Fibroblast of lung (primary cell): ENCODE measurements at places on chromosomes 7 and 10. TPM values are rescaled to one million over a fixed set of nuclear protein-coding genes. Genes with fewer than 3 reads are reported as not detected.

DNA sequence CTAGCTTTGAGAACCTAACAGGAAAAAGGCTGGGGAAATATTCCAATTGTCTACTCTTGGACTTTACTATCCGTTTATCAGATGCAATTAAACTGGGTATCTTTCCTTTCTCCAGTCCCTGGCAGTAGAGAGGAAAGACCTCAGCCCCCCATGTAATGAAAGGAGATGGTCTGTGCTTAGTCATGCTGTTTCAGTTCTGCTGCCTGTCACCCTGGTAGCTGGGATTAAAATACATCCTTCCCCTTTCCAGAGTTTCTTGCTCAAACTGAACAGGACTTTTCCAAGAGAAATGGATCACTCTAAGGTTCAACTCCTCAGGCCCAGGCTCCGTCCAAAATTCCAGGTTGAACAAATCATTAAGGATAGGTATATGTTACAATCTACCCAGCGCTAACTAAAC lies 202.9 kb downstream of the PTEN start:
- no peaks in the 10 kb centered on the region for H3K36me3 ChIP-seq
- DNase-seq, result no peak
- no peak overlapping the region for H3K27ac ChIP-seq

DNA sequence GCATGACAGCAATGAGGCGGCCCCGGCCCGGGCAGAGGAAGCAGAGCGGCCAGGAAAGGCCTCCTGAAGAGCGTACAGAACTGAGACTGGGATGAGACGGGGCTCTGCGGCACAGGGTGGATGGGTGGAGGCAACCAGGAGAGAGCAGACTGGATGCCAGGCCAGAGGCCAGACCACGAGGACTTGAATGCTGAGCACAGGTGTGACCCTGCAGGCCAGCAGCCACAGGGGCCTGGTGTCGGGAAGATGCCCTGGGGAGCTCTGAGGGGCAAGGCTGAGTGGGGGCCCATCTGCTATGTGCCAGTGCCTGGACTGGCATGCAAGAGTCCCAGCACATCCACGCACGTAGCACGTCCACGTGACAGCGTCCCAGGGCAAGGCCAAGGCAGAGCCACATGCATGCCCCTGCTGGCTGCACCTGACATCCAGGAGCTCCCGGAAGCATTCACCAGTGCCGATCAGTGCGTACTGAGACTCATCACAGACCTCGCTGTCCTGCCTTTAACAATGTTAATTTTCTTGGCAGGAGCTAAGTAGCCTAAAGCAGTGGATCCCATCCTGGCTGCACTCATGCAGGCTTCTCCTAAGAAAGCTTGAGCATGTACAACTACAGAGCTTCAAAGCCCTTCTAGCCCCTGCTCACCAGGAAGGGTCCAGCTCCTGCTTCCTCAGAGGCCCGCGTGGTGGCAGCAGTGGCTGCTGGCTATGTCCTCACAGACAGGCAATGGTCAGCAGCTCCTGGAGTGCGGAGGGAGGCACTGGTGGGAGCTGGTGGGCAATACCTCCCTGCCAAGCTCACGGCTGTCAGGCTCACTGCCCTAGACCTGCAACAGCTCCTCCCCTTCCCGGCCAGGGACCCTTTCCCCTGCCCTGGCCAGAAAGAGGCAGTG lies 18.0 kb downstream of the GRID1 start:
- no peak overlapping the region for H3K4me3 ChIP-seq
- H3K27me3 ChIP-seq, result no peaks in the 10 kb centered on the region
- H3K36me3 ChIP-seq, result no peaks in the 10 kb centered on the region
- no peak for DNase-seq
- H3K27ac ChIP-seq, result no peak overlapping the region

DNA sequence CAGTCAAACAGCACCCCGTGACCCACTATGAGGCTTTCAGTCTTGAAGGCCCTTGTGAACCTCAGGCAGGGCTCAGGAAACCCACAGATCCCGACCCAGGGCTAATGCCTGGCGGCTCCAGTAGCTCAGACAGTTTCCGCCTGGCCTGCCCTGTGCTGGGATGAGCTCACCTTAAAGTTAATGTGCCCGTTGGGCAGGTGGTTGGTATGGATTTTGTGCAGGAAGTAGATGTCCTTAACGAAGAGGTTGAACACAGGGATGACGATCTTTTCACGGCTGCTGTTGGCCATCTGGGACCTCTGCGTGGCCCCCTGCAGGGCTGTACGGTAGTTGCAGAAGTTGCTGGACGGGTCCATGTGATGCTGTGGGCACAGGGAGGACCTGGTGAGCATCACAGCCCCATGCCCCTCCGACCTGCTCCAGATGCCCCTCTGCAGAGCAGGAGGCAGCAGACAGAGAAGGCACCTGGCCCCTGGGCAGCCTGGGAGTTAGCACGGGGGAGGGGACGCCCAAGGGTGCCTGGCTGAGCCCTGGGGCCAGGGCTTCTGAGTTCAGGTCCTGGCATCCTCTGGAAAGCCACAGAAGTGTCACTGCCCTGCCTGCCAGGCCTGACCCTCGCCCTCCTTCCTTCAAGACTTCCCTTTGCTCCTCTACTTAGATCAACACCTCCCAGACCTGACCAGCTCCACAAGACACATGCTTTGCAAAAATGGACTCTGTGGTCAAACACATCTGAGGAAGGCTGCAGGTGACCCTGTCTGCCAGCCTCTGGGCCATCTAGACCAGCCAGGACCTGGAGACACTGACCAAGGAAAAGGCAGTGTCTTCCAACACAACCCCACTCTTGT lies 59.8 kb downstream of the CSGALNACT2 start:
- H3K27ac ChIP-seq, result no peak overlapping the region
- H3K4me1 ChIP-seq, result no peaks in the 10 kb centered on the region
- no peak for DNase-seq
- no peaks in the 10 kb centered on the region for H3K36me3 ChIP-seq
- no peaks in the 10 kb centered on the region for H3K27me3 ChIP-seq

Gene CFAP46
- 0.26 and 0.66 TPM in 2 replicates for total RNA-seq

Gene BMPR1A
- 53.7 and 61.8 TPM in 2 replicates for total RNA-seq

Gene IFIT1B
- under 0.01 TPM in 1 of 2 replicates, not detected in the other for total RNA-seq

Gene PRTFDC1
- total RNA-seq, result 18.5 and 26.9 TPM in 2 replicates

DNA sequence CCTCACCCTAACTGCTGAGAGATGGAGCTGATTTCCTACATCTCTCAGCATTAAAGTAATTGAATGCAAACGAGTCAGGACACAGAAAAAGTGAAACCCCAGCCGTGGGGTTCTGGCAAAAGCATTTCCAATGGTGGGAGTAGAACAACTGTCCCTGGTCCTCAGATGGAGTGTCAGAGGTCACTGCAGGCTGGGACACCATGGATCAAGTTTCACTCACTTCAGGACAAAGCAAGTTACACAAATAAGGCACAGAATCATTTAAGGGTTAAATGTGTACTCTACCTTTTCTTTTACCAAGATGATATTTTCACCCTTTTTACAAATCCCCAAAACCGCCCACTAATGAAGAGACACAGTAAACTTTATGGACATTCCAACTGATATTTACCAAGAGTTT lies 607.8 kb downstream of the PARD3 start:
- no peak for DNase-seq
- H3K27me3 ChIP-seq, result no peaks in the 10 kb centered on the region
- no peak overlapping the region for H3K27ac ChIP-seq
- no peak overlapping the region for H3K4me3 ChIP-seq

GRCh38 chr10:59891936-59892335 lies 14.4 kb downstream of the CCDC6 start:
- H3K27me3 ChIP-seq, result no peaks in the 10 kb centered on the region
- DNase-seq, result no peak
- no peaks in the 10 kb centered on the region for H3K36me3 ChIP-seq
- no peak overlapping the region for H3K4me3 ChIP-seq

Gene VGF
- 0.26 and 0.66 TPM in 2 replicates for total RNA-seq

Gene NANOS1
- 1.0 and 1.2 TPM in 2 replicates for total RNA-seq

GRCh38 chr7:154679379-154680053 lies 323.4 kb downstream of the PAXIP1 start:
- no peak for DNase-seq
- H3K27ac ChIP-seq, result no peak overlapping the region
- no peaks in the 10 kb centered on the region for H3K36me3 ChIP-seq
- H3K4me1 ChIP-seq, result no peaks in the 10 kb centered on the region

- no peaks in the 10 kb centered on the region for H3K4me1 ChIP-seq
- H3K4me3 ChIP-seq, result no peak overlapping the region
- no peak for DNase-seq
These were observed 119.9 kb upstream of the THSD7A start for GRCh38 chr7:11951909-11952308.

Gene SFTPA1
- not detected in 2 replicates for total RNA-seq

DNA sequence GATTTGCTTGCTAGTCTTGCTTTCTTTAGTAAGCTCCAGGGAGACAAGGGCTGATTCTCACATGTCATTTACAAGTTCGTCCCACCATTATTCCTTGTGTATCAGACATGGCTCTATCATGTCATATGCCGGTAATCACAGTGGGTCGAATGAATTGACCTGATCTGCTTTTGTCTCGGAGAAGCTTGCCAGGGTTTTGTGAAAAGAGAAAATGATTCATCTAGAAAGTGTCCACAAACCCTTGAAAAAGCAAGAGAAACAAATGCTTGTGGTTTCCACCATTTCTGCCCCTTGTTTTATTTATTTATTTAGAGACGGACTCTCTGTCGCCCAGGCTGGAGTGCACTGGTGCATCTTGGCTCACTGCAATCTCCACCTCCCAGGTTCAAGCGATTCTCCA lies 278.5 kb downstream of the TCF7L2 start:
- H3K27ac ChIP-seq, result no peak overlapping the region
- H3K4me3 ChIP-seq, result no peak overlapping the region
- H3K4me1 ChIP-seq, result no peaks in the 10 kb centered on the region
- no peaks in the 10 kb centered on the region for H3K36me3 ChIP-seq

Gene TRIM56
- 21.8 and 27.6 TPM in 2 replicates for total RNA-seq

Gene FZD8
- total RNA-seq, result 0.66 and 0.77 TPM in 2 replicates

Gene TFPI2
- total RNA-seq, result 1.5 and 14.4 TPM in 2 replicates

DNA sequence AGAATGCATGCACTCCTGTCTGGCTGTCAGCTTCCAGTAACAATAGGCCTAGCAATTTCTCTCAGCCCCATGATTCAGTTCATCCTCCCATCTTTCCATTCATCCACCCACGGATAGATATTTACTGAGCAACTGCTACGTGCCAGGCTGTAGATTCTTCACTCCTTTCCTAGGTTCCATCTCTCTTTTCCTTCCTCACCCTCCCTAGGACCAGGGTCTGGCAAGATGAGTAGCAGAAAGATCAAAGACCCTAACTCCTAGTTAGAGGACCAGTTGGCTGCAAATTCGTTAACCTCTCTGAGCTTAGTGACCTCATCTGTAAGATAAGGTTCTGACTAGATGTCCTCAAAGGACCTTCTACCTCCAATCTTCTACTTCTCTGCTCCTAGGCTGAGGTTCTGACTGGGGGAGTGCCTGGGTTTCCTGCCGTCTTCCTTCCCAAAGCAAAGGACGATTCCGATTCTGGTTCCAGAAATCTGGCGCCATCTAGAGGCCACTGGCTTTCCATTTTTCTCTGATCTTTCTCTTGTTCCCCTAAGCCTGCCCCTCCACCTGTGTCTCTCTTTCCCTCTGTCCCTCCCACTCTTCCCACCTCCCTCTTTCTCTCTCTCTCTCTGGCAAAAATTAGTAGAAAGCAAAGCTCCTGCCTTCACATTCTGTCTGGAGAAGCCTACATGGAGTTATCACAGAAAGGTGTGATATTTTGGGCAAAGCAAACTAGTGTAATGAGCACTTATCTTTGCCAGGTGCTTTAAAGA lies 26.2 kb downstream of the TBATA start:
- H3K27me3 ChIP-seq, result no peaks in the 10 kb centered on the region
- H3K4me1 ChIP-seq, result peaks cover 2% of the 10 kb centered on the region
- H3K27ac ChIP-seq, result no peak overlapping the region
- H3K36me3 ChIP-seq, result no peaks in the 10 kb centered on the region

GRCh38 chr10:132911786-132912097 lies 30.6 kb downstream of the CFAP46 start:
- no peaks in the 10 kb centered on the region for H3K36me3 ChIP-seq
- no peaks in the 10 kb centered on the region for H3K4me1 ChIP-seq
- H3K27me3 ChIP-seq, result no peaks in the 10 kb centered on the region
- H3K4me3 ChIP-seq, result no peak overlapping the region
- DNase-seq, result no peak

- H3K4me1 ChIP-seq, result no peaks in the 10 kb centered on the region
- no peaks in the 10 kb centered on the region for H3K27me3 ChIP-seq
- H3K4me3 ChIP-seq, result no peak overlapping the region
- H3K36me3 ChIP-seq, result no peaks in the 10 kb centered on the region
These were observed 64.2 kb downstream of the PRLHR start for GRCh38 chr10:118531105-118531852.

Gene CASTOR2
- 10.3 and 10.9 TPM in 2 replicates for total RNA-seq

DNA sequence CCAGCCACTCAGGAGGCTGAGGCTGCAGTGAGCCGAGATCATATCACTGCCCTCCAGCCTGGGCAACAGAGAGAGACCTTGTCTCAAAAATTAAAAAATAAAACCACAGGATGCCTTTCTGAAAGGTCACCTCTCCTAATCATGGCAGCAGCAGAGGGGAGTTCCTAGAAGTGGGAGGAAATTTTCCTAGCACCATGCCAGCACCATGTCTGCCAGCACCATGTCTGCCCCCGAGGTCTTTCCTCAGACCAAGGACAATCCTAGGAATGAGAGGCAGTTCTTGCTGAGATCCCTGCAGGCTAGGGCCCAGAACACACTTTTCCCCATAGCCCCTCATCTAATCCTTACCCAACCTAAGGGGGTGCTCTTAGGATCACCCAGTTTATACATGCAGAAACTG lies 22.3 kb upstream of the INMT start:
- H3K36me3 ChIP-seq, result no peaks in the 10 kb centered on the region
- H3K27me3 ChIP-seq, result peaks cover 16% of the 10 kb centered on the region
- H3K4me3 ChIP-seq, result no peak overlapping the region

Gene PCLO
- 0.17 TPM in 1 of 2 replicates, not detected in the other for total RNA-seq

DNA sequence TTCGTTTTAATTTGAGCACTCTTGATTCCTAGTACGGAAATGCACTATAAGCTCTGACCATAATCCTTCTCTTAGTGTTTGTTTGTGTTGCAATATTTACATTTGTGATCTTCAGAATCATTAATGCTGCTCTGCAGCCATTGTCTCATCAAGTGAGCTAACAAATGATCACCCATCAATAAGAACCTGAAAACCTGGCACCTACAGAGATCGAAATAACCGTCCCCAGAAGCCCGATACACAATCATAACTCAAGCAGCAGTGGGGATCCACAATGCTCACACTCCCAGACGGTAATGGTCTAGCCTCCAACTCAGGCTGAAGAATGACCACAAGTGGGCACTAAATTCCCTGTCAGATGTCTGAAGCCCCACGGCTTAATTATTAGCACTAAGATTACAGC lies 156.0 kb upstream of the NFE2L3 start:
- no peak for DNase-seq
- no peaks in the 10 kb centered on the region for H3K4me1 ChIP-seq
- no peak overlapping the region for H3K4me3 ChIP-seq
- H3K36me3 ChIP-seq, result no peaks in the 10 kb centered on the region

DNA sequence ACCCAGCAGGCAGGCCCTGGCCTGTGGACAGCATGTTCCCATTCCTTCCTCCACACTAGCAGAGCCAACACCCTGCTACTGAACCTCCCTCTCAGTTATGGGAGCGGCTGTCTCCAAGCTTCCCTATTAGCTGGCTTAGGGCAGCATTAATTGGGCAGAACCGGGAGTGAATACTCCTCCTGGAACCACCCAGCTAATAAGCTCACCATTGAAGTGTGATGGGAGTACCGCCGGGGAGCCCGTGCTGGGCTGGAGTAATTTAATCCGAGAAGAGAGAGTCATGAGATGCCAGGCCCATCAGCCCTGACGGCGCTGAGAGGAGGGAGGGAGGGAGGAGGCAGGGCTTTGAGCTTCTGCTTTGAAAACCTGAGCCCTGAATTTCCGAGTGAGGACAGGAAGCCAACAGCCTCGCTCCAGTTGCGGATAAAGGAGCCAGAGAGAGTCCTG lies 31.8 kb upstream of the ELFN1 start:
- DNase-seq, result no peak
- no peaks in the 10 kb centered on the region for H3K36me3 ChIP-seq
- no peaks in the 10 kb centered on the region for H3K4me1 ChIP-seq
- no peaks in the 10 kb centered on the region for H3K27me3 ChIP-seq

- peaks cover 3% of the 10 kb centered on the region for H3K4me1 ChIP-seq
- H3K36me3 ChIP-seq, result no peaks in the 10 kb centered on the region
- H3K27me3 ChIP-seq, result no peaks in the 10 kb centered on the region
These were observed 69.1 kb downstream of the INPP5A start for GRCh38 chr10:132606536-132607316.

Gene GSTO2
- total RNA-seq, result 2.1 and 3.1 TPM in 2 replicates
